Activated naive CD4-positive, alpha-beta T cell treated with anti-CD3 and anti-CD28 coated beads, Interleukin-2, amount 10 ng/mL, durations not matched to agents 5 hours and 36 hours (primary cell): ENCODE measurements at places on chromosomes 4 and X. TPM values are rescaled to one million over a fixed set of nuclear protein-coding genes. Genes with fewer than 3 reads are reported as not detected.

Gene TRIM61
- 1.2 TPM for total RNA-seq

Gene FOXP3
- total RNA-seq = 11.5 TPM

Gene MAGEC1
- total RNA-seq = not detected

Gene NEUROG2
- not detected for total RNA-seq

Gene MAP9
- total RNA-seq = 2.5 TPM
